ENCODE measurements at places on chromosomes 13 and 19.

DNA sequence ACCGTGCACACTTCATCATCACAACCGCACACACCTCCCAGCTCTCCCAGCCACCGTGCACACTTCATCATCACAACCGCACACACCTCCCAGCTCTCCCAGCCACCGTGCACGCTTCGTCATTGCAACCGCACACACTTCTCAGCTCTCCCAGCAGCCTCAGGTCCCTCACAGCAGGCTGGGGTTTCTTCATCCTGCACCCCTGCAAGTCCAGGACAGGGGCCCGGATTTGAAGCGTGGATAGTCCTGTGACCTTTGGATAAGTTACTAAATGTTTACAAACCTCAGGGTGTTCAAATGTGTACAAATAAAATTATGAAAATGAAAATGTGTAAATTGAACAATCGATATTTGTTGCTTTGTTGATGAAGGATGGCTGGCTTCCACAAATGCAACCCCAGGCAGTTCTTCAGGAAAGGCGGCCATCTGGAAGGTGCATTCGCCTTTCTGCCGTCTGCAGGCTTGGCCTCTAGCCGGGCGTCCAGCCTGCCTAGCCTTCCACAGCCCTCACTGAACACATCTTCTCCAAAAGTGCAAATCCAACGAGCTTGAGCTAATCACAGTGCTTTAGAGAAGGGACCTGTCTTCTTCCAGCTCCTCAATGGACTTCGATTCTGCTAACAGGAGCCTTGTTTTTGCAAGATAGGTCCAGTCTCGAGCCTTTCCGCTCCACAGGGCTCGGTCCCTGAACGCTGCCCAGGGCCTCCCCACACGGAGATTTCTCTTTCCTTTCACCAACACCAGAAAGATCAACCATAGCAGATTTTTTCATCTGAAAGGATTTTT lies 74.2 kb downstream of the SPACA7 start:
- DNase-seq = no peak

- no peak for DNase-seq
These were observed 56.1 kb upstream of the STK24 start for GRCh38 chr13:98632961-98633360.

GRCh38 chr13:24632382-24633121 lies 47.7 kb upstream of the ATP12A start:
- no peak for DNase-seq

DNA sequence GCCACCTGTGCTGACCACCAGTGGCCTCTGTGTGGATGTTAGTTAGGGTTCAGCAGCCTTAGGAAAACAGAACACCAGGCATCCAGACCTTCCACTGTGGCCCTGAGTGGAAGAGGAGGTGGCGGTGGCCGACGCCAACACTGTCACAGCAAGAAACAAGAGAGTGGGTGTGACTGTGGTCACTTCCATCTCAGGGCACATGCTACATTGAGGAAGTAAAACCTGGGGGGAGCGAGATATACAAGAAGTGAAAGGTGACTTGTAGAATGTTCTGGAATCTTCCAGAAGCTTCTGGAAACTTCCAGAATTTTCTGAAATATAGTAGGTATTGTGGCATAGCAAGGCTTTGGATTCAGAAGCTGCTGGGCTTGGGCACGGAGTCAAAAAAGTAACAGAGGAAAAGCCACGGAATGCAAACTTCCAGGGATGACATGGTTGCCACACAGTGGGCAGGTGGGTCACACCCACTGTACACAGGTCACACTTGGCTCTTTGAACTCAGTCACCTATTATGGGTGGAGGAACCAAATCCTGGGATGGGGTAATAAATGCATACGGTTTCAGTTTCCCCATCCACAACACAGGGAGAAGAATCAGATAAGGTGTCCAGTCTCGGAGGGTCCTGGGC lies 24.3 kb downstream of the GNG7 start:
- DNase-seq = no peak

GRCh38 chr13:113627136-113627535 lies 30.9 kb downstream of the ATP4B start:
- no peak for DNase-seq

DNA sequence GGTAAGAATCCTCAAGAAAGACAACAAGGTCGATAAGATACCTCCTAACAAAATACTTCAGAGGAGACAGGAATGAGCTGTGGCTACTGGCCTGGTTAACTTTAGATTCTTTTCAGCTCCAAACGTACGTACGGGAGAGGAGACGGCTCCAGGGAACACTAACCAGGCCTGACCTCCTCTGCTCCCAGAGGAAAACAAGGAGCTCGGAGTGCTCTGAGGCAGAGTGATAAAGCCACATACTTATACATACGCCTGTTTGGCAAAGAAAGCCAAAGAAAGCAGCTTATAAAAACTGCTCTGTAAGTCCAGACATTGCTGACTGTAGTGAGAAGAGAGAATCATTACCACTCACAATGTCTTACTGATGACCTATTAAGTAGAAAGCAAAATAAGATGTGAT lies 263.9 kb downstream of the MZT1 start:
- DNase-seq = no peak

GRCh38 chr13:98013241-98013640 lies 59.8 kb downstream of the IPO5 start:
- no peak for DNase-seq

GRCh38 chr19:10593820-10594637 lies 6.9 kb upstream of the AP1M2 start:
- DNase-seq = no peak

All from GOT3 (cell line).